ENCODE measurements at places on chromosomes 4 and X.

DNA sequence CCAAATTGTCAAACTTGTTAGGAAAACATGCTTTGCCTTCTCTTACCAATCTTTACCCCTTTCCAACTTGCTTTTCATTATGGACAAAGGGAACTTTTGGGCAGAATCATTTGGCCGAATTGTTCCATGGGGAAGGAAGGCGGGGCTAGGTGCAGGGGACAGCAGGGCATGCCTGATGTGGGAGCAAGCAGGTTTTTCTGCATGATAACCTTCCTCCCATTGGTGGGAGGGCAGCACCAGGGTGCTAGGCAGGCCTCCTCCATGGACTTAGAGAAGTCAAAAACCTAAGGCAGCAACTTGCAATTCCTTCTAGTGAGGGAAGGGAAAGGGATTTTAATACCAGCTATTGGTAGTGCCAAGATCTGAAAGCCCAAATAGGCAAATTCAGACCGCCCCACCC is 260.5 kb downstream of the MAPK10 start:
- DNase-seq: no peak

- no peak for DNase-seq
Observed at GRCh38 chr4:6343939-6344408, 74.3 kb downstream of the WFS1 start.

DNA sequence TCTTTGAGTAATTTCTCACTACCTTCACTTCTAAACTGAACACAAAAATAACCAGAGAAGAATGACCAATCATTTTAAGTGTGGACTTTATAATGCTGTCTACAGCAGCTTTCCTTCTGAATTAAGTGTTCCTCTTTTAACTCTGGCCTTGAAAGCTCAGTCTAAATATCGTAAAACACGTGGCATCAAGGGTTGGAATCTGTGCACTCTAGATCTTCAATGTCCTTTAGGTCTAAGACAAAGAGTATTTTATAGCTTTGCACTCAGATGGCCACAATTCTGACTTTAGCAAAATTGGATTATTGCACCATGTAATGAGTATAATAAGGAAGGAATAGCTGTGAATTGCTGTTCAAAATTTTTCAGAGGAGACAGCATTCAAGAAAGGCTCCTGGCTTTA is 197.1 kb upstream of the UGT8 start:
- no peak for DNase-seq

DNA sequence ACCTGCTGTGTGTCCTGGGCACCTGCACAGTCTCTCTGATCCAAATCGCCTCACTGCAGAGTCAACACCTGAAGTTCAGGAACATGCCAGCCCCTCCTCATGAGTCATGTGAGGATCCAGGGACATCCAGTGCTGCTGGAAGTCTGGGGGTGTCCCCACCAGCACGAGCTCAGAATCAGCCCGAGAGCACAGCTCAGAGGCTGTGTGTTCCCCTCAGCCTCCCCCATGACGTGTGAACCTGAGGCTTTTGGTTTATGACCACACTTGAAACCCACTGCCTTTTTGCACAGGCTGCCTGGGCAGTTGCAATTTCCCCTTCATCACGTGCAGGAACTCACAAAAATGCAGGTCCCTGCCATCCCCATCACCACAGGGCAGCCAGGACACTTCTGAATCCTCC is 47.1 kb downstream of the PPP2R2C start:
- DNase-seq: no peak

- DNase-seq: no peak
Observed at GRCh38 chr4:21198683-21199082, 498.4 kb downstream of the PACRGL start.

GRCh38 chrX:134482371-134482770 is 22.4 kb downstream of the HPRT1 start:
- DNase-seq: no peak

- DNase-seq: no peak
Observed at GRCh38 chrX:109301177-109301576, 180.7 kb downstream of the GUCY2F start.

- no peak for DNase-seq
Observed at GRCh38 chrX:137363559-137363958, 202.4 kb upstream of the ZIC3 start.

DNA sequence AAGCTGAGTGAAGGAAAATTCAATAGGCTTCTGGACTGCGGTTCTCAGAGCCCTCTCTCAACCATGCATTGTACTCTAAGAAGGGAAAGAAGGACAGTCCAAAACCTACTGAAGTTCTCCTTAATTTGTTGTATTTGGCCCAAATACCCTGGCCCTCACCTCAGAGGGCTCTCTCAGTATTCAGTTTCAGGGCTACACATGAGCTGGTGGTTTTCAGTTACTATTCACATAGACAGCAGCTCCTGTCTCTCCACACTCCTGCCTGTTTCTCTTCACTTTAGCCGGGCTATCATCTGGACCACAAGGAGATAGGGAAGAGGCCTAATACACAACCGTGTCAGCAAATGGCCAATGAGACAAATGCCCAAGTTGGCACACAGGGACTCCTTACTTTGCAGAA is 66.0 kb downstream of the ATG4A start:
- no peak for DNase-seq
